ENCODE measurements at places on chromosomes 1 and 21. TPM values are rescaled to one million over a fixed set of nuclear protein-coding genes. Genes with fewer than 3 reads are reported as not detected.

- no peak for DNase-seq
Measured at GRCh38 chr1:234875953-234876855, 252.4 kb downstream of the TOMM20 start.

GRCh38 chr1:26782521-26783212 lies 5.1 kb upstream of the PIGV start:
- DNase-seq, result no peak

Gene THEM5
- total RNA-seq, result not detected

Gene BMP8B
- 5.0 TPM for total RNA-seq

- DNase-seq, result no peak
Measured at GRCh38 chr1:193462629-193463320, 276.4 kb upstream of the B3GALT2 start.

DNA sequence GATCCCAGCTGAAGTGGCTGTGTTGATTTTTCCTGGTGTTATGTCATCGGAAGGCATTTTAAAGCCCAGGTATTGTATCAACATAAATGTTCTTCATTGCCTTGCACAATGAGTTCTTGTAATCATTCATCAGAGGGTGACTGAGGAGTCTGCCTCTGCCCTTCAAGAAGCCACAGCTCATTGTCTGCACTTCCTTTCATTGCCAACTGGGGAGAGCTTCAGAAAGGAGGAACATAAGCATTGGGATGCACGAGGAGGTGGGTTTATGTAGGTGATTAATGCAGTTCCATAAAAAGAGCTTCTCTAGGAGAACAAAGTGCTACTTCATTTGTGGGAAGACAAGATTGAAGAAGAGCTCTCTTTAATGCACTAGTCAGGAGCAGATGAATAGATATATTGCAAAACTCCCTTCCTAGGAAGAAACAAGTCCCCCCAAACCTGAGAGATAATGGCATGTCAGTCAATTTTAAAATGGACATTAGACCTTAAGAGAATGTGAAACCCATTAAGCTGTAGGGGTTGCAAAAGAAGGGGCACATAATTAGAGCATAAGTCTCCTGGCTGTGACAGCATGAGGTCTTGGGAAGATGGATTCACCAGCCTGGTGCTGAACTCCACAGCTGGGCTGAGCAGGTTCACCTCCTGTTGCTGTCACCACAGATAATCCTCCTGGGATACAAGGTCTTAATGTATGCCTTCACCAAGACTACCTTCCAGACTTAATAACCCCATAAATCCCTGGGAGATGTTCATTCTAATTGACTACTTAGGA lies 124.6 kb downstream of the BACH1 start:
- DNase-seq, result no peak
